SK-MEL-5 (cell line): ENCODE measurements at places on chromosomes 2 and 18. TPM values are rescaled to one million over a fixed set of nuclear protein-coding genes. Genes with fewer than 3 reads are reported as not detected.

Gene PFN4
- 1.6 and 2.3 TPM in 2 replicates for total RNA-seq

Gene ALPI
- total RNA-seq = not detected in 2 replicates

Gene SCG2
- 5.9 and 6.6 TPM in 2 replicates for total RNA-seq

Gene NT5DC4
- total RNA-seq = 0.13 TPM in 1 of 2 replicates, not detected in the other

Gene PLA2R1
- total RNA-seq = 0.11 TPM in 1 of 2 replicates, not detected in the other

Gene PPP4R3B
- 60.5 and 64.0 TPM in 2 replicates for total RNA-seq

Gene TIGD1
- 4.1 and 4.7 TPM in 2 replicates for total RNA-seq

Gene UGT1A6
- not detected in 2 replicates for total RNA-seq

Gene FSHR
- not detected in 2 replicates for total RNA-seq

Gene LINC00305
- total RNA-seq = not detected in 2 replicates

Gene CYP27A1
- total RNA-seq = 57.1 and 61.8 TPM in 2 replicates

Gene PARD3B
- total RNA-seq = 0.27 and 0.37 TPM in 2 replicates

Gene RAB6D
- total RNA-seq = not detected in 2 replicates

Gene RNF125
- 41.4 and 53.3 TPM in 2 replicates for total RNA-seq

Gene RPRD1A
- total RNA-seq = 58.5 TPM in 2 replicates

Gene HOXD10
- 1.3 TPM in 1 of 2 replicates, not detected in the other for total RNA-seq

Gene ADD2
- 5.2 and 5.7 TPM in 2 replicates for total RNA-seq

Gene WDR54
- total RNA-seq = 26.9 and 27.7 TPM in 2 replicates

Gene PTCD3
- total RNA-seq = 238 and 268 TPM in 2 replicates

Gene UXS1
- total RNA-seq = 21.6 and 25.8 TPM in 2 replicates

Gene RUFY4
- total RNA-seq = not detected in 2 replicates

Gene IL18RAP
- total RNA-seq = not detected in 2 replicates

Gene DNAJC5G
- total RNA-seq = not detected in 2 replicates

Gene DES
- 0.13 TPM in 1 of 2 replicates, not detected in the other for total RNA-seq

Gene AGXT
- 0.16 TPM in 1 of 2 replicates, not detected in the other for total RNA-seq

Gene SERPINB7
- 0.21 and 0.59 TPM in 2 replicates for total RNA-seq

Gene KIAA2012
- not detected in 2 replicates for total RNA-seq

Gene SERPINB3
- total RNA-seq = not detected in 2 replicates

Gene IER3IP1
- 51.6 and 63.6 TPM in 2 replicates for total RNA-seq

Gene IL1F10
- total RNA-seq = not detected in 2 replicates

Gene CFAP65
- total RNA-seq = 0.16 and 0.24 TPM in 2 replicates

Gene CDCA7
- total RNA-seq = 19.7 and 20.8 TPM in 2 replicates

Gene DNAH6
- total RNA-seq = 12.1 and 15.6 TPM in 2 replicates

Gene CYTIP
- not detected in 2 replicates for total RNA-seq

Gene CXCR1
- not detected in 2 replicates for total RNA-seq

Gene INO80D
- 6.5 and 6.8 TPM in 2 replicates for total RNA-seq

Gene KDM3A
- total RNA-seq = 35.6 and 45.1 TPM in 2 replicates

Gene CTAGE1
- 0.03 TPM in 1 of 2 replicates, not detected in the other for total RNA-seq

Gene AKAIN1
- total RNA-seq = not detected in 2 replicates

Gene IL36G
- not detected in 2 replicates for total RNA-seq

Gene PTGR3
- 7.2 and 10.0 TPM in 2 replicates for total RNA-seq

Gene NEB
- 0.51 and 1.4 TPM in 2 replicates for total RNA-seq
